Activated CD4-positive, alpha-beta memory T cell treated with anti-CD3 and anti-CD28 coated beads, Interleukin-2, amount 10 ng/mL, durations not matched to agents 7 days and 5 days (primary cell): ENCODE measurements at places on chromosomes 12 and 14. TPM values are rescaled to one million over a fixed set of nuclear protein-coding genes. Genes with fewer than 3 reads are reported as not detected.

DNA sequence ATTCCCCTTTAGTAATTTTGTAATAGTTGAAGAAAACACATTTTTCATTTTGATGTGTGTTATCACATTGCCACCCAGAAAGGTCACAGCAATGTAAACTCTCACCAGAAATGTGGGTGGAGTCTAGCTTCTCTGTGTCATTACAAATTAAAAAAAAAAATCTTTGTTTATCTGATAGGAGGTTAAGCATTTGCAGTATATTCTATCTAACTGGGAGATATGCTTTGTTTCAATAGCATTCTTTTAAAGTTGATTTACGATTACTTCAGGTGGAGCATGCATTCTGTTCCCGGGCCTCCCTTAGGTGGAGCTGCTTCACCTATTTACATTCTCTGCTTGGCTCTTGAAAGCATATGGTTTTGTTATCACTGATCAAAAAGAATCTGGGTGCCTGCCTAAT is 7.8 kb downstream of the ADIPOR2 start:
- no peak for DNase-seq
- H3K4me3 ChIP-seq: no peak overlapping the region
- H3K27ac ChIP-seq: no peak overlapping the region
- H3K27me3 ChIP-seq: no peaks in the 10 kb centered on the region

DNA sequence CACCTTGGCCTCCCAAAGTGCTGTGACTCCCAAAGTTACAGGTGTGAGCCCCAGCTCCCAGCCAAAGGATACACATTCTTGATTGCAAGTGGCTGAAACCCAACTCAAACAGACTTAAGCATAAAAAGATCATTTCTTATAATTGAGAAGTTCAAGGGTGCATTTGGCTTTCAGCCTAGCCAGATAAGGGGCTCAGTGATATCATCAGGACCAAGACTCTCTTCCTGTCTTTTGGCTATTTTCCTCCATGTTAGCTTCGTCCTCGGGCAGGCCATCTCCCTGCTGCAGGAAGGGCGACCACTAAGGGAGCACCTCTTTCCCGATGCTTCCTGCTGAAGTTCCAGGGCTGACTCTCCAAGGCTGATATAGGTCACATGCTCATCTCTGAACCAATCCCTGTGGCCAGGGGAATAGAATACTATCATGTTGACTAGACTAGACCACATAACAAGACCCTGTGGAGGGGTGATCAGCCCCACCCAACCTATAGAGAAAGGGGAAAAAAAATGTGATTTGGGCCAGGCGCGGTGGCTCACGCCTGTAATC is 9.8 kb upstream of the KRT8 start:
- H3K36me3 ChIP-seq: no peaks in the 10 kb centered on the region
- H3K4me3 ChIP-seq: no peak overlapping the region
- peaks cover 2% of the 10 kb centered on the region for H3K4me1 ChIP-seq
- DNase-seq: no peak
- no peak overlapping the region for H3K27ac ChIP-seq

GRCh38 chr14:20652996-20653975 is 11.8 kb upstream of the OR6S1 start:
- H3K4me3 ChIP-seq: peak overlapping the region; percentile 48
- H3K36me3 ChIP-seq: no peaks in the 10 kb centered on the region
- DNase-seq: peak; percentile 63

The C1QL4 gene
- not detected for total RNA-seq

GRCh38 chr14:46323404-46323762 is 328.2 kb downstream of the RPL10L start:
- DNase-seq: no peak
- H3K27ac ChIP-seq: no peak overlapping the region
- H3K4me1 ChIP-seq: no peaks in the 10 kb centered on the region
- no peak overlapping the region for H3K4me3 ChIP-seq

DNA sequence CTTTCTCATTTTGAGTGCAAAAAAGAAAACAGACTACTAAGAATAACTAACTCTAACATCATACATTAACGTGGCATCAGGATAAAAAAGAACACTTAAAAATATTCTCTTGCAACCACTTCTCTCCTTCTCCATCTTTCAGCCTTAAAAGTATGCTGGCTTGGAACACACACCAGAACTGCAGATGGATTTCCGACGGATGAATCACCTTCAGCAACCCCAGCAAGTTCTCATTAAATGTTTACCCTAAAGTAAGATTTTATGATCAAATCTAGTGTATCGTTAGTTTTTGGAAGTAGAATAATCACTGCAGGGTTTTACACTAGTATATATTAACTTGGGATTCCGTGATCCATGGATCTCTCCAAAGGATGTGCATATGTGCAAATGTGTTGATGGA is 1.2 kb downstream of the NEK9 start:
- peak overlapping the region; percentile 86 for H3K27ac ChIP-seq
- no peaks in the 10 kb centered on the region for H3K27me3 ChIP-seq
- H3K4me3 ChIP-seq: peak overlapping the region; percentile 82
- no peak for DNase-seq
- H3K36me3 ChIP-seq: peaks cover 30% of the 10 kb centered on the region

DNA sequence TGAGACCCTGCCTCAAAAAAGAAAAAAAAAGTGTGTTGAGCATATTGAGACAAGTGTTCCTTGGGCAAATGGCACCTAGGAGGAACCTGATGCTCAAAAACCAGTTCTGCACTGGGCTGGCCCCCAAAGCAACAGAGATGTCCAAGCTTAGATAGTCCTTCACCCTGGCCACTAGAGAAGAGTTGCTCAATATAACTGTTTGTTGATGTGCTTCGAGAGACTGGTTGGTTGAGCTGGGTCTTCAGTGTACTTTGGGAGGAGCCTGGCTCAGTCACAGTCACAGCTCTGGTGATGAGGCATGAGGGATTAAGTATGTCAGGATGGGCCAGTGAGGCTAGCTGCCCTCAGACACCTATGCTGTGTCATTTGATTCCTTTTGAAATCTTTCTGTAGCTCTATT is 38.0 kb downstream of the SLC2A14 start:
- no peaks in the 10 kb centered on the region for H3K36me3 ChIP-seq
- no peak overlapping the region for H3K4me3 ChIP-seq
- H3K27me3 ChIP-seq: peaks cover 9% of the 10 kb centered on the region
- no peak for DNase-seq
- no peak overlapping the region for H3K27ac ChIP-seq
- no peaks in the 10 kb centered on the region for H3K4me1 ChIP-seq
